ENCODE measurements at places on chromosomes 4 and X.
A peak's percentile ranks its signal among the peaks of the same experiment; 100 is the strongest.

DNA sequence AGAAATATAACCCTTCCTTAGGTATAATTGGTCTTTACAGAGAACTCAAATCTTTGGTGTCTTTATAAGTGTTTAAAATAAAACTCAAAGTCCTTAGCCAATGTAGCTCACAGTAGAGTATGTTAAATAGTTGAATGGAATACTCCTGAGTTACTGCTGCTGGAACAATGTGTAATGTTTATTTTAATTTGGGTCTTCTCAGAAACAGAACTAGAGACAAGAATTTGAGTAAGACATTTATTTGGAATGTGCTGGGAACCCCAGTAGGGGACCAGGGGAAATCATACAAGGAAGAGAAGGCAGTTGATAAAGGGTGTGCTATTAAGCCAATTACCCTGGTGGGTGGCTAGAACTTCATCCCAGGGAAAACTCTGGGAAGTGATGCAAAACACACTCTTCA, 240.4 kb upstream of the LDB2 start:
- no peak for DNase-seq

- no peak for DNase-seq
These were observed 11.3 kb downstream of the AREG start for GRCh38 chr4:74456056-74456744.

- DNase-seq = no peak
These were observed 19.7 kb downstream of the LRCH2 start for GRCh38 chrX:115214151-115214550.

DNA sequence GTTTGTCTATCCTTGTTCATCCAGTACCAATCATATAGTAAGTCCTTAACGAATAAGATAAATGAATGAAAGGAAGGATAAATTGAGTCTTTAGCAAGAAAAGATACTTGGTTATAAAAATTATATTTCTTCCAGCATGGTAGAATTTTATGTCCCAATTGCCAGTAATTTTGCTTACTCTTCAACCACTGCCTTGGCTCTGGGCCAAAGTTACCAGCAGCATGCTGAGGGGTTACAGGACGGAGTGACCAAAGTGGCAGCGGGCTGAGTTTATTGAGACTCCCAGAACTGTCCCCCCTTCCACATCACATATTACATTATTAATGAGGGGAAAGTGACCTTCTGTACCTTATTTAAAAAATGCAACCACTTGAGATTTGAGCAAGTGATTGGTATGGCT, 121.7 kb downstream of the RASGEF1B start:
- DNase-seq = no peak

- DNase-seq = no peak
These were observed 146.1 kb downstream of the SHOX start for GRCh38 chrX:776529-777230.

- no peak for DNase-seq
These were observed at the start of gene DAPP1 for GRCh38 chr4:99816545-99817308. DAPP1 (plus strand) TSS chr4:99816827; CDS start chr4:99816914, 87 bp downstream.

- no peak for DNase-seq
These were observed 733 bp upstream of the NAA15 start for GRCh38 chr4:139300431-139301112.

DNA sequence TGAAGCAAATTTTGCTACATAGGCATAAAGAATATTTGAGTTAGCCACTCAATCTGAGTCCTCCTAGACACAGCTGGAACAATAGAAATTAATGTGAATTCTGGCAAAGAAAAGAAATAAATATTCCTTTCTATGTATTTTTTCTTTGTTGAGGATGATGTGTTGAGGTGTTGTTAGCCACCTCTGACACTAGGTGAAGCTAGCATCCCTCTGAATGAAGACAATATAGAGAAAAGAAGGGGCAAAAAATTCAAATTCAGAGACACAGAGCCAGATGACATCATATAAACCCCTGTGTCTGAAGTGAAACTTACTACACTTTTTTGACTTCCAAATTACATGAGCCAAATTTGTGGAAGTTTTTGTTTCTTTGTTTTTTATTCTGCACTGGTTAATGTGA, 34.6 kb upstream of the TMPRSS11D start:
- DNase-seq = no peak

GRCh38 chr4:118739022-118739713, 54.0 kb downstream of the METTL14 start:
- DNase-seq = no peak

DNA sequence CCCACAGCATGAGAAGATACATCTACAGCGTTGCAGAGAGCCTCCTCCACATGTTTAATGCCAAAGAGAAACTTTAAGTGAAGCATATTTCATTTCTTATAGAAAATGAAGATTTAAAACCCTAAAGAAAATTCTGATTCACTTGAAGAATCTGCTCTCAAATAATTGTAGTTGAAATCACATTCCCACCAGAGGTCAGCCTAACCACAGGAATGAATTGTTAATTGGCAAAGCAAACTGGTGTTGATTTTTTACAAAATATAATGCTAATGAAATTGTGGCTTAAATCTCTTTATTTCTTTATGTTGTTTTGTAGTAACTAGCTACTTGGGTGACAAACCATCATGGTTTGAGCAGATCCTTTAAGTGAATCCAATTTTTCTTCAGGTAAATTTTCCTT, 31.1 kb upstream of the WDR17 start:
- peak; percentile 7 for DNase-seq

- DNase-seq = no peak
These were observed 772.9 kb upstream of the SLIT2 start for GRCh38 chr4:19478791-19479190.

DNA sequence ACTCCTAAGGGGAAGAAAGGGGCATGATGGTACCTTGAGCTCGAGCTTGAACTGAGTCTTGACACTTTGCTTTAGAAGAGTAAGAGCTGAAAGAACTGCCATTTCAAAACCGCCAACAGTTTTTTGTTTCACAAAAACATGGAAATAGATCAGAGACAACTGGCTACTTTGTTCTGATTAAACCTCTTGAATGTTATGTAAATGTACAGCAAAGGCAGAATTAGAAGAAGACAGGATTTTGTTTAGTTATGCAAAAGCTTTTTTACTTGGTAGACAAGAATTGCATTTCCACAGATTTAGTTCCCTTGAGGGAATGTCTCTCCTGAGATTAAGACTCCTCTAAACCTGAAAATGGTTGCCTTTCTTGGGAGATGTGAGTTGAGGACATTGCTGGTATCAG, 33.3 kb upstream of the STPG2 start:
- no peak for DNase-seq

DNA sequence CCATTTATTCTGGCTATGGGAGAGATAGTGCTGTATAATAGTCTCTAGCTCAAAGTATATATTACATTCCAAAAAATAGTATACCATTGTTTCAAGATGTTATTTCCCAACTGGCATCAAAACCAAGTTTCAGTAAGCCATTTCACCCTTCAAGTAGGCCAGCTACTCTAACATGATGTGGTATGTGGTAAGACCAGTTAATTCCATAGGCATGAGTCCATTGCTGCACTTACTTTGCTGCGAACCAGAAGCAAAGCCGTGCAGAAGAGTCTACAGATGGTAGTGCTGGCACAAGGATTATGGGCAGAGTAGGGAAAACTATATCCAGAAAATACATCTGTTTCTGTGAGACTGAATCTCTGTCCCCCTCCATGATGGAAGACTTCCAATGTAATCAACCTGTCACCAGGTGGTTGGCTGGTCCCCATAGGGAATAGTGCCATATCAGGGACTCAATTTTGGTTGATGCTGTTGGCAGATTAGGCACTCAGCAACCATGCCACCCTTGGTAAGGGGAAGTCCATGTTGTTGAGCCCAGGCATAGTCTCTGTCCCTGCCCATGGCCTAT, 49.8 kb upstream of the HSD17B10 start:
- no peak for DNase-seq

GRCh38 chr4:23305026-23305425, 584.8 kb downstream of the PPARGC1A start:
- no peak for DNase-seq

DNA sequence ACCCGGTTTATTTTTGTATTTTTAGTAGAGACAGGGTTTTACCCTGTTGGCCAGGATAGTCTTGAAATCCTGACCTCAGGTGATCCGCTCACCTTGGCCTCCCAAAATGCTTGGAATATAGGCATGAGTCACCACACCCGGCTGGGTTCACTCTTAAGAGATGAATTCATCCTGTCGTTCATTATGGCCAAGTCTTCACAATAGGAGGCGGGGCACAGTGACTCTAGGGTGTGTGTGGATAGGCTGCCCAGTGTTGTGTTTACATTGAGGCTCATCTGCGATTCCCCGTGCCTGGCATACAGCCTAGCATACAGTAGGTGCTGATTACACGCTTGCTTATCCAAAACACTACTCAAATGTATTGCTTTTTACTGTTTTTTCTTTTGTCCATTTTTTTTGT, 41.3 kb upstream of the IGFBP7 start:
- DNase-seq = no peak

DNA sequence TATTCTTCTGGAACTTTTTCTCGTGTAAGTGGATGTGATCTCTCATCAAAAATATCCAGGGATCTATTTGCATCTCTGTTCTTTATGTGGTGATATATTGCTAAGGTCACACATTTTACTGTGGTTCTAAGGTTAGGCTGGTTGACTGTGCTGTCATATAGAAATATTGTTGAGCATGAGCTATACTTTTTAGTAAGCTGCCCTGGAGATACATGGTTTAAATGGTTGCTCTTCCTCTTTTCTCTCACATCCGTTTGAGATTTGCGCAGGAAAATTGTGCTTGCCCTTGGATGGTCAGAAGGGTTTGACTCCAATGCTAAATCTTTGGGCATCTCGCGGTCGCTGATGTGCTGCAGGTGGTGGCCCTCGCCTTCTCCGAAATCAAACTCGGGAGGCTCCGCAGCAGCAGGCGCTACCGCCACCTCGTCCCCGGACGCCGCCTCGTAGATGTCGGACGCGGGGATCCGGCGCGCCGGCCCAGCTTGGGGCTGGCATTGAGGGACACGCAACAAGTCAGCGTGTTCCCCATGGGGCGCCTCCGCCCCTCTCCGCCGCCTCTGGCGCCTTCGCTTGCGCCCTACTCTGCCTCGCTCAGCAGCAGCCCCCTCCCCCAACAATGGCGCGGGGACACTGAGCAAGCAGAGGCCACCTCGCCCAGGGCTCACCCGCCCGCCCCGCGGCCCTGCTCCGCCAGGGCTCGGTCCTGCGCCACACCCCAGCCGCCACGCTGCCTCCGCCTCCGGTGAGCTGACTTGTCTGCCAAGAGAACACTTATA, 154.5 kb downstream of the MSN start:
- no peak for DNase-seq
